ENCODE measurements at places on chromosomes 12 and 14.
A peak's percentile ranks its signal among the peaks of the same experiment; 100 is the strongest.

- no peak for DNase-seq
Measured at GRCh38 chr14:81669308-81669707, 135.7 kb upstream of the SEL1L start.

DNA sequence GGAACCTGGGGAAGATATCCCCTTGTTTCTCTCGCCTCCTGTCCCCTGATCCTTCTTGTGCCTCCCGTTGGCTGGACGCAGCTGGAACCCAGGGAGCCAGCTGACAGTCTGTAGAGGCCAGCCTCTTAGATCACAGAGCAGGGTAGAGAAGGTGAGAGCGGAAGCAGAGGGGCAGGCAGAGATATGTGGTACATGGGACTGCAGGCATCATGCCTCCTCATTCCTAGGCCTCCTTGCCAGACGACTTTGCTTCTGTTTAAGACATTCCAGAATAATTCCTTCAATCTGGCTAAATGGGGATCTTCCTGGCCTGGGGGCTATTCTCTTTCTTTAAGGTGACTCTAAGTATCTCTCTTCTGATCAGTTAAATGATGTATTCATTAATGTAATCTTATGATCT lies 89.4 kb upstream of the MAX start:
- no peak for DNase-seq

DNA sequence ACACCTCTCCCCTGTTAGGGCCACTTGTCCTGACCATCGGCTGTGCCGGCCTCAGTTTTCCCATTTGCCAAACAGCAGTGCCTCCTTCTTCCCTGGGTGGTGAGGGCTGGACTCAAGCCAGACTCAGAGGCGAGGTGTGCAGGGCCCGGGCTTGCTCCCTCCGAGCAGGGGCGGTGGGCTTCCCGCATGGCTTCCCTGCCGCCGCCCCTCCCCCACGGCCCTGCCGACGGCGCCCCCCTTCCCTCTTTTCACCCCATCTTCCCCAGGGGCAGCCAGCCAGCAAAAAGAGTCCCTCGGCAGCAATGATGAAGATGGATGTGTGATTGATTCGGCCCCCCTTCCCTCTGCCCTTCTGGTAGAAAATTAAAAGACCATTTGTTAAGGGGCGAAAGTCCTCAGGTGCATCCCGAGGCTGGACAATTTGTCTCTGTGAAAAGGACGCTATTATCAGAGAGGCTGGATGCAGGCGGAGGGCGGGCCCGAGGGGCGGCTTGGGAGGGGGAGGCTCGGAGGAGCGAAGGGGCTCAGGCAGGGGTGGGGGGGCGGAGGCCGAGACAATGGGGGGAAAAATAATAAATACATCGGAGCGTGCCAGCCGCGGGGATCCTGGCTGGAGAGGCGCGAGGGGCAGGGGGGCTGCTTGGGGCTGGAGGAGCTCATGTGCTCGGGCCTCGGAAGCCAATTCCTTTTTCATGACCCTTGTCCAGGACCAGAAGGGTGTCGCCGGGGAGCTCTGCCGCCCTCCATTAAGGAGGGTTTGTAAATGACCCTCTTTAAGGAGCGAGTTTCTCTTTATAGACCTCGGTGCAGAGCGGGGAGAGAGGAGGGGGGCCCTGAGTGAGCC lies 48.0 kb upstream of the LHX5 start:
- DNase-seq = no peak

DNA sequence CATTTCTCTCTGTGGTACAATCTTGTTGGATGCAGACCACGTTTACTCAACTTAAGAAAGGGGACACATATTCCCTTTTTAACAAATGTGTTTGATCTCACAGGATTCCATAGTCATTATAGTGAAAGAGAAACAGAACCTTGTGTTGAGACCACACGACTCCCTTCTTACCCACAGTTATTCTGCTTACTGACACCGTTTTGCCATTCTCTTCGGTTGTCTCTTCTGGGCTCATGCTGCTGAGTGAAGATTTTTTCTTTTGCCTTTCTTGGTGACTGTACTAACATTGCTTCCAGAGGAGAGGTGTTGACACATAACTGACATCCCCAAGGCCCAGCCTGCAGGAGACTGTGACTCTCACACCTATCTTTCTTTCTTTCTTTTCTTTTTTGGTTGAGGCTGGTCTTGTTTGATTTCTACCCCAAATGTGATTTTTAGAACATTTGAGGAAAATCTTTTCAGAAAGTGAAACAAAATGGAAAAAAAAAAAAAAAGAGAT lies 61.2 kb upstream of the OTOGL start:
- DNase-seq = no peak

DNA sequence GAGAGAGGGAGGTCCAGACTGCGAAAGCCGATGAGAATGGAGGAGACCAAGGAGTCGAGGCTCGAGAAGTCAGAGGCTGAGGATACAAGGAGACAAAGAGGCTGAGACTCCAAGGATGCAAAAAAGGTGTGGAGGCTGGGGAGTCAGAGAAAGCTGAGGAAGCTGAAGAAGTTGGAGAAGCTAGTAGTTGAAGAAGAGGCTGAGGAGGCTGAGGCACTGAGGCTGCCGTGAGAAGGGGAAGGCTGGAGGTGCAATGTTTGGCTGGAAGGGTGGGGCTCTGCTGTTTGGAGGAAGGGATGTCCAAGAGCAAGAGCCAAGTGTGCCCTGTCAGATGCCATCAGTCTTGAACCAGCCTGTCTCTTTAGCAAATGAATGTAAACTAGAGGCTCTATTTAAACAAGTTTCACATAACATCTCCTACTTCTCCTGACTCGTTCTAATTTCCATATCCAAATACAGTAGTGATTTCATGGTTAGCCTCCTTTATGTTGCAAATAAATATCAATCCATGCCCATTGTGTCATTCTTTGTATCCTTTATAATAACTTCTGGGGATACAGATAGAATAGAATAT lies 10.8 kb upstream of the SPTSSA start:
- no peak for DNase-seq

GRCh38 chr12:102629262-102629888 lies 149.0 kb upstream of the IGF1 start:
- no peak for DNase-seq

GRCh38 chr14:32561520-32561919 lies 232.4 kb downstream of the AKAP6 start:
- DNase-seq = no peak

- no peak for DNase-seq
Measured at GRCh38 chr12:32052212-32052713, 54.4 kb upstream of the BICD1 start.

GRCh38 chr14:81272317-81272716 lies 51.6 kb upstream of the GTF2A1 start:
- no peak for DNase-seq

- DNase-seq = no peak
Measured at GRCh38 chr14:37320106-37320505, 122.4 kb downstream of the MIPOL1 start.

DNA sequence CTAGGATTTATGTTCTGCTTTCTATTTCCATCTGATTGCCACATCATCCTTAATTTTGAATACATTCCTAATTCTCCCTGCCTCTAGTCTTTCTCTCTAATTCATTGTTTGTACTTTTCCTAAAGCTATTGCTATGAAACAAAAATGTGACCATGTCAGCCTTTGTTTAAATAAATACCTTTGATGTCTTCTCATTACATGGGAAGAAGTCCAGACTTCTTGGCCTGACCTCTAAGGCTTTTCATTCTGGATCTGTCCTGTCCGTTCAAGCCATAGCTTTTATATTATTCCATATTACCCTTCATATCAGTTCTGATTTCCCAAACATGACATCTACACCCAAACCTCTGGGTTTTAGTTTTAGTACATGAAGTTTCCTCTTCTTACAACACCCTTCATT lies 91.4 kb downstream of the CDK17 start:
- DNase-seq = no peak

DNA sequence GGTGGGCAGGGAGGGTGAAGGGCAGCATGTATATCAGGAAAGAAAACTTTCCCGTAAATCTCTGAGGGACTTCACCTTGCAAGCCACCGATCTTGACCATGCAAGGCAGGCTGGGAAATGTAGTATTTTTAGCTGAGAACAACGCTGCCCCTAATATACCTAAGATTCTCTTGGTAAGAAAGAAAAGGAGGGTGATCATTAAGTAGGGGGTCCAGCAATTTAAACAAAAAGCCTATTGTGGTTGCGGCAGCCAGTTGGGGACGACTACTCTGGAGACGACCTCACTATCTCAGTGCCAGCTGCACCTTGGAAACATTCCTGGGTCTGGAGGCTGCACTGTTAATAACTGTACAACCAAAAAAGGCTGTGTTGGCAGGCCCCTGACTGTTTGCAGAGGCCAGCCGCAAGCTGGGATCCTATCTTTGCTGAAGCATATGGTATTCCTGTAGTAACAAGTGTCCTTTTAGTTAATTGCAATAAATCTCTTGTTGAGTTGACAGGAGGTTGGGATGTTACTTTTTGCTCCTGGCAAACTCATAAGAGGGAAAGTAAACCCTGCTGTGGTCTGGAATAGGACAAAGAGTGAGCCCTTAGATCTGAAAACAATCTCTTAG lies 6.4 kb downstream of the APOLD1 start:
- DNase-seq = peak; percentile 36

DNA sequence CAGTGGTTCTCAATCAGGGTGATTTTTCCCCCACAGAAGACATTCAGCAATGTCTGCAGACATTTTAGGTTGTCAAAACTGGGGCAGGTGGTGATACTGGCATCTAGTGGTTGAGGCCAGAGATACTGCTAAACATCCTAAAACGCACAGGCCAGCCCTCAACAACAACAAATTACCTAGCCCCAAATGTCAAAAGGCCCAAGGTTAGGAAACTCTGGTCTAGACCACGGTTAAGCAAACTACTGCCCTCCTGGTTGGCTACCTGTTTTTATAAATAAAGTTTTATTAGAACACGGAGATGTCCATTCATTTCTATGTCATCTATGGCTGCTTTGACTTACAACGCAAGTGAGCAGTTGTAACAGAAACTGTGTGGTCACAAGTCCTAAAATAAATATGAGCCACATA lies 186.7 kb downstream of the EFCAB11 start:
- peak; percentile 13 for DNase-seq

DNA sequence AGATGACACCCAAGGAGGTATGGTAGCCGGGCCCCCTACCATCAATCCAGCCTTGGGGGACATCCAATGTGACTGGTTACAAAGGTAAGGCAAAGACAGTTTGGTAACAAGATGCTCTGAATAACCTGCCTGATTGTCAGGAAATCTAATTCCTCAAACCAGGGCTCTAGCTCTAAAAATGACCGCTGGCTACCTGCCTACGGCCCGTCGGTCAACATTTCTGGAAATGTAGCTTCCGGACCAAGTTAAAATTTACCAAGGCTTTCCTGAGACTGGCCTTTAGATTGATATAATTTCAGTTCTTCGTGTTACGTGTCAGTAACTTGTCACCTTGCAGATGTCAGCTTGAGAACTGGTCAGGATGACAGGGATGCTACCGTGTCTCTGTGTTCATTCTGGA lies 34.2 kb upstream of the FOXN3 start:
- no peak for DNase-seq

DNA sequence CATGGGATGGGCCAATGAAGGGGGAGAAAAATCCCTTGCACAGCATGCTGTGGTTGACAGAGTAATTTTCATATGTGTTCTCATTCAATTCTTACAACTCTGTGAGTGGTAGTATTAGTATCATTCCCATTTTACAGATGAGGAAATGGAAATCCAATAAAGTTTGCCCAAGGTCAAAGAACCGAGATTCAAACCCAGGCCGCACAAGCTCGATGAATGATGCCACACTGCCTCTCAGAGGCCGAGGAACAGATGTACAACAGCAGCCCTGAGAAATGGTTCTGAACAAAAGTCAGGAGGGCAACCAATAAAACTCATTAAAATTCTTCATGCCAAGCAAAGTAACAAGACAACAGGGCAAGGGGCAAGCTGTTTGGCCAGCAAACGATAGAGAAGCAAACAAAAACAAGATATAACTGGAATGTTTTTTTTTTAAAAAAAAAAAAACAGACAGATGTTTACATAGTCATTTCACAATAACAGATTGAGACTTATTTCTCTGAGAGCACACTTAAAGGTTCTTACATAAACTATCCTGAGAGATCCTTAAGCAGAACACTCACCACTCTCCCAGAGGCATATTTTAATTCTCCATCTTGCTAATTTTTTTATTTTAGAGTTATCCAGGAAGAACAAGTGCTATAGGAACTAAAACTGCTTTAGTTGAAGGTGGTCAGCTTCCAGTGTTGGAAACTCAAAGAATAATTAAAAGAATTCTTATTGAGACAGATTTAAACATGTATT lies 85.8 kb downstream of the EXOC5 start:
- peak; percentile 42 for DNase-seq

DNA sequence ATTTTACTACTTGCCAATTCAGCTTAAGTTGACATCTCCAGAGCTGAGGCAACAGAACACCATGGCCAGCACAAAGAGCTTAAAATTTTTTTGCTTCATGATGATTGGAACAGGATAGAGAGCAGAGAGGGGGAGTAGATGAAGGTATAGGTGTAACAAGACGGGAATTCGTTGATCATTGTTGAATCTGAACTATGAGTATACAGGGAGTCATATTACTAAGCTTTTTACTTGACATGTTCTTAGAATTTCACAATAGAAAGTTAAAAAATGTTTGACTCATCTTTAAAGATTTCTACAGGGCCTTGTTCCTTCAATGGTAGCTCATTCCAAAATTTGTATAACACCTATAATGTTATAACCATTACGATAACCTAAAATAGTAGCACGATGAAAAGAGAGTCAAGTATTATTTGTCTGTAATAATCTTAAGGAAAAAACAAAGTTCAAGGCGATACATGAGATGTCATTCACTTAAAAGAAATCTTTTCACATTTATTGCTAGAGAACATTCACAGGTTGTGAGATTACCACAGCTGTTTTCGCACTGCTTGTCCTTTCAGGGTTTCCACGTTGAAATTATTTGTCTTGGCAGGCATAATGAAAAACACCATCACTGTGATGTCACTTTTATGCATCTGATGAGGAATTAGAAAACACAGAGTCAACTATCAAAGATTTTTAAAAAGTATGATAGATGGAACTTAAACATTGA lies 33.9 kb downstream of the SPX start:
- DNase-seq = no peak

DNA sequence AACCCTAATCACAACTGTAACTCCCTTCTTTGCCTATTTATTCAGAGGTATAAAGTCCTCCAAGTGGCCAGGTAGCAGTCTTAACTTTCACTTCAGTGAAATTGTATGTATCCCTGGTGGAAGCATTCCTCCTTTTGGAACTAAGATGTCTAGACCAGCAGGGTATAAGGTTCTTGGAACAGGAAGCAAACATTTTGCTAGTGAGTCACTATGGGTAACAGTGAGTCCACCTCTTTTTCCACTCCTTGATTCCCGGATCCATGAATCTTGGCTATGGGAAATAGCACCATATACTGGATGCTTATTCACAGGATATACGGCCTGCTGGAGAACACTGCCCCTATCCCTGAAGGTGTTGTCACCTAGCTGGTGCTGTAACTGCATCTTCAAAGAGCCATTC lies 80.2 kb downstream of the KCNA5 start:
- no peak for DNase-seq

DNA sequence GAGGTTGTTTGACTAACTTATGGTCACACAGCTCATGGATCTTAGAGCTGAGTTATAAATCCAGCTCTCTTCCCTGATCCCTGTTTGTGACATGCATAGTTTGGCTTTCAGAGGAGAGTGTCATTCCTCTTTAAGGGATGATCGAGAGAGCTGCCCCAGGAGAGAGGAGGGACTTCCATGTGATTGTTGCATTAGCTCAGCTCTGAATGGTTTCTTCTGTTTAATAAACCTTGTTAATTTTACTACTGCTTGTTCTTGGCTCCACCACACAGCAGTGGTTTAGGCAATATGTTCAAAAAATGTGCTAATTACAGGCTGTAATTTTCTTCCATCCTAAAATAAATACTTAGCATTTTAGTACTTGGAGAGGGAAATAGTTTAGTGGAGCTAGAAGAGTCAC lies 152.5 kb downstream of the C12orf75 start:
- no peak for DNase-seq

Data from NCI-H1092 treated with DMSO at 0.1 percent for 48 hours (cell line).